Stimulated activated naive B cell treated with anti-CD40 and anti-IgM and Interleukin-4, amounts not matched to agents 10 μg/mL and 1 μg/mL and 100 μg/mL, for 72 hours (primary cell): ENCODE measurements at places on chromosomes 11 and 22.

DNA sequence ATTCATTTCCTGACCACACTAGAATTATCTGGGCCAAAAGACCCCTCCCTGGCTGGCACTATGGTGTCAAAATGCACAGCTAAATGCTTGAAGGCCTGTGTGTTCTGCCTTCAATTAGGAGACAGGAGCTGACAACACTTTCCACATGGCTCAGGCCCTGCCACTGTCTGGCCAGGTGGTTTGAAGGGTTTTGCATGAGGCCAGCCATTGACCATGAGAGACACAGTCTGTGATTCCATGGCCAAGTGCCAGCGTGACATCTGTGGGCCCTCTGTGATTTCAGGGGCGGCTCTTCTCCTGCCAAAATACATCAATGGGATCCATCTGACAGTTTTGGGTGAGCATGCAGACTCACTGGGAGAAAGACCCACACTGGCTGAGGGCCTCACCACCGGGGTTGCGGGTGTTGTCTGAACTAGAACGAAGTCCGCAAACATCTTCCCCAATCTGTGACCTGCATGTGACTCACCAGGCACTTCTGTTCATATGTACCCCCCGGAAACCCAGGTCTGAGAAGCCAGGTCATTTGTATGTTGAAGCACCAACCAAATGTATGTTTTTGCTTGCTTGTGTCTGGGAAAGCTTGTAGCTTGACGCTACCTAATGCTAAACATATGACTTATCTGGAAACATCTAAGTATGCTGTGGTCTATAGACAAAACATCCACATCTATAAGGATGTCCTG, 20.7 kb upstream of the NAV2 start:
- no peak for DNase-seq

GRCh38 chr11:31620434-31620833, 110.9 kb downstream of the ELP4 start:
- no peak for DNase-seq

DNA sequence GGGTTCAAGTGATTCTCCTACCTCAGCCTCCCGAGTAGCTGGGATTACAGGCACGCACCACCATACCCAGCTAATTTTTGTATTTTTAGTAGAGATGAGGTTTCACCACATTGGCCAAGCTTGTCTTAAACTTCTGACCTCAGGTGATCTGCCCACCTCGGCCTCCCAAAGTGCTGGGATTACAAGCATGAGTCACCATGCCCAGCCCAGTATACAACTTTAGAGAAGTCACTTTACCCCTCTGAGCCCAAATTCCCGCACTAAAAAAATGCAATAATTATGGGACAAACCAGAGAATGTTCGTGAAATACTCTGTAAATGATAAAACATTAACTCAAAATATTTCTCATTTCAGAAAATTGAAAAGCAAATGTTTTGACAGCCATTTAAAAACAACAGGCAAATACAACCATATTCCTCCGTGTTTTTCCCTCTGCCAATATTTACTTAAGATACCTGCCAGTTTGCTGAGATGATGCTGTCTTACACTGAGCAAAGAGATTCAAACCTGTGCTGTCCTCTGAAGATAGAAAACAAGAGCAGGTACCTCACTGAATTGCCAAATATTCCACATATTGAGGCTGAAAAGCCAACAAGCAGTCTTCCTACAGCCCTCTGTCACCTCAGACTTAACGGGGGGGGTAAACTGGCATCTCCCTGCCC, 9.6 kb downstream of the PLEKHA7 start:
- no peak for DNase-seq

- DNase-seq = no peak
Measured at GRCh38 chr11:63042596-63042995, 27.0 kb upstream of the SLC22A8 start.

GRCh38 chr11:50423208-50423607, 390.5 kb downstream of the OR4C45 start:
- no peak for DNase-seq

GRCh38 chr11:22711071-22711770, 44.8 kb downstream of the GAS2 start:
- no peak for DNase-seq

DNA sequence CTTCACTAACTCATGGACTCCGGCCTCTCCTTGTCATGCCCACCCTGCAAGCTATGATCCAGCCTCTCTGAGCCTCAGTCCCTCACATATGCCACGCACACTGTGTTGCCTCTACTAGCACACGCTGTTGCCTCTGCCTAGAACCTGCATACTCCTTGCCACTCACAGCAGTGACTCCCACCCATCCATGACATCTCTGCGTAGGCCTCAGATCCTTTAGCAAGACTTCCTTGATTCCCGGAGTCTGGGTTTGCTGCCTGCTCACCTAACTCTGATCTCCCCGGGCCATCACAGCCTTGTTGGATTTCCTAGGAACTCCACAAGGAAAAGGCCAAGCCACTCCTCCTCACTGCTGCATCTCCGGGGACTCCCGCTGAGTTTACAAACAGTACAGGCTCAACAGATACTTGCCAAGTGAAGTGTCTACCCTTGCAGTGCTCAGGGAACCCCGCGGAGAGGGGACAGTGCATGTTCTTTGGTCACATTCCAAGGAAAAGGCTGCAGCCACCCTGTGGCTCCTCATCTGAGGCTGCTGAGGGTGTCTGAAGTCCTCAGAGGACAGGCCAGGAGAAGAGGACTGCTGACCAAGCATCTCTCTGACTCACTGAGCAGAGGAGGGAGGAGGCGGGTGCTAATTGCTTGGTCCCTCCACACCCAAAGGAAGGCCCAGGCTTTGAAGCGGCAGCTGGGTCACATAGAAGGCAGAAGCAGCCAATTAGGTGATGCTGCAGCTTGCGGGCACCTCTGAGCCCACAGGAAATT, 42.4 kb upstream of the NAV2 start:
- DNase-seq = no peak

DNA sequence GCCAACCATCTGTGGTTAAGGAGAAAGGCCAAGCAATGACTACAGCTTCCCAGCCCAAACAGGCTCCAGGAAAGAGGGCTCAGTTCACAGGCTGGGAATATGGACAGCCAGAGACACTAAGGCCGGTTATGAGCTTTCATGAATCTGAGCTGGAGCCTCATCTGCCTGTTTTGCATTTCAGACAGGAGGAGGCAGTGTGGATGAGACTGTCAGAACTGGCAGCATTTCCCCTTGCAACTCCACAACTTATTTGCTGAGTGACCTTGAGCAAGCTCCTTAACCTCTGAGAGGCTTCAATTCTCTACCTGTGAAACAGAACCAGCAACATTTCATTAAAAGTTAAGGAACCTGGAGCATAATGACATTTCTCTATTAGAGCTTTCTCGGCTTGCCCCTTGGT, 264.0 kb downstream of the ETS1 start:
- no peak for DNase-seq

DNA sequence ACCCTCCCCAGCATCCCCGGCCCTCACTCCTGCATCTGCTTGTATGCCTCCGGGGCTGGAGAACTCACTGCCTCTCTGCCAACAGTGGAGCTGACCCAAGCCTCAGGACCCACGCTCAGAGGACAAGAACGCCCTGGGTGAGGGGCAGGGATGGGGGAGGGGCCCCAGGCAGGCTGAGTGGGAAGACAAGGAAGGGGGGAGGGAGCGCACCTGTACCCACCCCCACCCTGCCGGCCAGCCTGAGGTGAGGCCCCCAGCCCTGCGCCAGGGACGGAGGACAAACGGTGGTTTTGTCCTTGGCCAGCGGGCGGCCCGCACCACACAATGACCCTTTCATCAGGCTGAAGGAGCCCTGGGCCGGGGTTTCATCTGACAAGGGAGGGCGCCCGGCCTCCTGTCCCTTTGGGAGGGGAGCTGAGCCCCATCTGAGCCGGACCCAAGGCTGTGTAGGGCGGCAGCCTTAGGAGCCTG, 10.0 kb downstream of the WNT7B start:
- no peak for DNase-seq

GRCh38 chr11:7520981-7521487, 7.2 kb downstream of the PPFIBP2 start:
- DNase-seq = no peak

- no peak for DNase-seq
Measured at GRCh38 chr11:129102225-129102624, 89.9 kb downstream of the ARHGAP32 start.

DNA sequence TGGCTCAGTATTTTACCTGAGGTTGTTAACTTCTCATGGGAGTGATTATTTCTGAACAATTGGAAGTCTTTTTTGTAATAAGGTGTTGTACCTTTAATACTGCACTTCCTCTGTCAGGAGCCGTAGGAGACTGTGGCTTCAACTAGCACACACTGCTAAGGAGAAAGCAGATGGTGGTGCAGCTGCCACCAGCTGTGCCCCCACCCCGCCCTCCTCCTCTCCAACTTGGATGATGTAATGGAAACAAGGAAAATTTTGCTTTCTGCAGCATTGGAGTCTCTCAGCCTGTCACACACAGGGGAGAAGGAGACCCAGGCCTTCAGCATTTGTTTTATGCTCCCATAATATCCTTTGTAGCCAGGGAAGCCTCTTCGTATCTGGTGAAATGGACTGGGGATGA, 91.2 kb downstream of the TEAD1 start:
- no peak for DNase-seq

- no peak for DNase-seq
Measured at GRCh38 chr11:119816660-119817059, 87.7 kb upstream of the NECTIN1 start.

- no peak for DNase-seq
Measured at GRCh38 chr11:13672576-13673210, 4.2 kb downstream of the FAR1 start.

DNA sequence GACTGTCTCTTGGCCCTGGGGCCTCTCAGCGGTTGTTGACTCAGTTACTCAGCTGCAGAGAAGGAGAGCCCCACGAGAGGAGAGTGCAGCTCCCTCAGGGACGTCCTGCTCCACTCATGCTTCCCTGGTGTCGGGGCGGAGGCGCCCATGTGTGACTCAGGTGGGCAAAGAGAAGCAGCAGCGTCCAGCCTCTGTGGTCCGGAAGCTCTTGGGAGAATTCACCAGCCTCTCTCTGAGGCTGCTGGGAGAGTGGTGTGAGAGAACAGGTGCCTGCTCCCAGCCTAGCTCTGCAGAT, 25.7 kb downstream of the GLB1L2 start:
- no peak for DNase-seq

DNA sequence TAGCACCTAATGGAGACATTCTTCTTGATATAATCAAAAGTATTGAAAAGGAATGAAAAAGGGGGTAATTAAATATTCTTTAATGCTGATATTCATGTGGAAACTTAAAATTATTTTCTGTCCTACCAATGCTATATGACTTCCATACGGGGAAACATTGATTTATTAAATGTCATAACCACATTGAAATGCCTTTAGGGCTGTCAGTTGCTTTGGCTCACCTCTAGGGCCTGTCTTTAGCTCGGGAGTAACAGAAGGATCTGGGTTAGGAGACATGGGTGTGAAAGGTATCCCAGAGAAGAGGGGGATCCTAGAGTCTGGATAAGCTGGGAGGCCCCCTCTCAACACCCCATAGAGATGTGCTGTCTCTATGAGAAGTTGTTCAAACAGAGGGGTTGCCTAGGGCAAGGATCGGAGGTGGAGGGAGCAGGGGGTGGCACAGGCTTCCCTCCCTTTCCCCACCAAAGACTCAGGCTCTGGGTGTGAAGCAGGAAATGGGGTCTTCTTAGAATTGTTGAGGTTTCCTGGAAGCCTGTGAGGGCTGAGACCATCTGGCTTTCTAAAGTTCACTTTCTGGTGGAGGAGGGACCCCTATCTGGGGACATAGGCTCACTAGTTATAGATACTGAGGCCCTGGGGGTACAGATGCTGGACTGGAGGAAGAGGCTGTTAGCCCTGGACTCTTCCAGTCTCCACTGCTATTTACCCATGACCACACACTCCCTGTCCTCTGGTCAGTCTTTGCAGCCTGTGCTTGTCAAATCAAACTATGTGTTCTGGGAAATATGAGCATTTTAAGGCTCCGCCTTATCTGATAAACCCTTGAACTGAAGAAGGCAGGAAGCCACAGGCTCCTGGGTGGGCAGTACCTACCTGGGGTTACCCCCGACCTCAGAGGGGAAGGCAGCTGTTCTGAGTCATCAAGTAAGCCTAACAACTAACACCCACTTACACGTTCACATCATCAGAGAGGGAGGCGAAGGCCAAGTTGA, 55.8 kb upstream of the RRAS2 start:
- DNase-seq = peak; percentile 75

DNA sequence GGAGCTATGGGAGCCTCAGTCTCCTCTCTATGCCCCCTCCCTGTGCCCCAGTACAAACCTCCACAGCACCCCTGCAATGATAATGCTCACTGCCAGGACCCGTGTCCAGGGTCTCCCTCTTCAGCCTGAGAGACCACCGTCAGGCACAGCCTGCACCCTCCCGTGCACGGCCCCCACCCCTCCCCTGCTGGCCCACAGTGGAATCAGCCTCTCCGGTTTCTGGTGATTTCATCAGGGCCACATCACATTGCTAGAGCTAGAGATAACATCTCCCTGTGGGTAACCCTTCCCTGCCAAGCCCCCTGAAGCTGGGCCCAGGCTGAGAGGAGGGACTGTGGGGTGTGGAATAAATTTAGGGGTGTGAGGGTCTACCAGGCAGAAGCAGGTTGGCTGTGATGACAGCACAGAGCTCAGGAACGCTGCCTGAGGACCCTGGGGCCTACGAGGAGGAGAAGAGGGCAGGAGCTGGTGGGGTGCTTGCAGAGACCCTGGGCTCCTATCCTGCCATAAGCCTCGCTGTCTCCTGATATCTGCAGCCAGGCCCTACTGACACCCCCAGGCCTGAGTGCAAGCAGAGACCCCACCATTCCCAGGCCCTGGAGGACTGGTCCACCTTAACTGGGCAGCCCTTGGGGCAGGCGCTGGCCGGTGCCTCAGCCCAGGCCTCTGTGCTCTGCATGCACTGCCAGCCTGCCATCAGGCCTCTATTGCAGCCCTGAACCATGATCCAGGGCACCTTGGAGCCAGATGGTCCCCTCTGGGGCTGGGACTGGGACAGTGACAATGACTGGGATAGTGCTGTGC, at the start of gene KLHDC7B:
KLHDC7B (plus strand) TSS at position 378 of the 804 bp plus-strand sequence; CDS start at position 723, 345 bp downstream.
- DNase-seq = no peak

- DNase-seq = no peak
Measured at GRCh38 chr11:76682684-76683083, 12.1 kb upstream of the LRRC32 start.

DNA sequence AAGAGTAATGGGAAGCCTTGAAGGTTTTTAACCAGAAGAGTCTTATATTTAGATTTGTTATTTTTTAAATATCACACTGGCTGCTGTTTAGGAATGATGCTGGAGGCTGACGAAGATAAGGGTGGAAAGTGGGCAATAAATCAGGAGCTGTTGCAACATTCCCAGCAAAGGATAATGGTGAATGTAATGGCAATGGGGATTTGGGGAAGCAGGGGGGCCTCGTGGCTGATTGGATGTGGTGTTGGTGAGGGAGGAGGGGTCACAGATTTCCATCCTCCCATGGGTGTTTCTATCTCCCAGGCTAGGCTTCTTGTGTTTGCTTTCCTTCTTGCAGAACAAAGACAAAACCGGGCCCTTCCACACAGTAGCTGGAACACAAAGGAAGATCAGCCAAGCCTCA, 80.8 kb downstream of the PIWIL4 start:
- no peak for DNase-seq
